ENCODE measurements at places on chromosomes 13 and 19.

- DNase-seq: no peak
Observed at GRCh38 chr19:35328851-35329285, at the start of gene CD22. Gene CD22, plus strand, starts transcription at chr19:35329187. Its CDS starts 2,854 bp downstream, at chr19:35332041.

DNA sequence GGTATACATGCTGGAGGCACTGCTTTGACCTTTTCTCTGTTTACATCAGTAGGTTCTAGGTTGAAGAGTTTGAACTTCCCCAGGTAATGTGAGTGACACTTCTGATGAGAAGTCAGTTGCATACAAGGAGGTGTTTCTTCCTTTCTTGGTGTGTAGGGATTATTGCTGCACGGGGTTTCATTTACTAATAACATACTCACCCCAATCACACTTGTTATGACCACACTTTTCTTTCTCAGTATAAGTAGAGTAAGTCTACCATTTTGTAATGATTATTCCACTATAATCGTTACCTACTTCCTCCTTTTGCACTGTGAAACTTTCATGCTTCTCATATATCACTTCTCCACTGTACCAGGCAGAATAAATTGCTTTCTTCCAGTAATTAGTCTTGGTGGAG lies 138.0 kb downstream of the TNFSF13B start:
- DNase-seq: no peak

DNA sequence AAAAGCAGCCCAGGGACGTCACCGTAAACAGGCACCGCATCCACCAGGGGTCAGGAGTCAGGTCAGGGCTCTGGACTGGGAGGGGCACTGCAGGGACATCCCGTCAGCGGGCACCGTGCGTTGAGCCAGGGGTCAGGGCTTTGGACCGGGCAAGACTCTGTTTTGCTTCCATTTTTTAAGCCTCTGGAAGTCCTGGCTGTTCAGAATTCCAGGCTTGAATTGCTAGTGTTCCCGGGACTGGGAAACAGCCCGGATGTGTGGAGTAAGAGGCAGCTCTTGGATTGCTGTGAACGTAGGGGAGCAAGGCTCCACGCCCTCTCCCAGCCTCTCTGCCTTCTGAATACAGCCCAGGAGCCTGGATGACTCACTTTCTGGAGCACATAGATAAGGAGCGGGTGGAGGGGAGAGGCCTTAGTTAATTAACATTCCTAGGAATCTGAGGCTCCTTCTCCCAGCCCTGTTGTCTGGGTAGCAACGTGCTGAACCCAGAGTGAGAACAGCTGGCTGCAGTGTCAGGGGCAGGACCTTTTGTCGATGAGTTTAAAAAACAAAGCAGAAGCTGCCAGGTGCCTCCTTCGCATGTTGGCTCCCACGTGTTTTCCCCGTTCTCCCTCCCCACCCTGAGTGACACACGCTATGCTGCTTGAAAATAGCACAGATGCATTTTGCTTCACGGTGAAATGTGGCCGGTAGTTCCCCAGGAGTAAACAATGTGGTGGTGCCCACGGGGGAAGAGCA lies 21.9 kb downstream of the ATP11A start:
- DNase-seq: no peak

DNA sequence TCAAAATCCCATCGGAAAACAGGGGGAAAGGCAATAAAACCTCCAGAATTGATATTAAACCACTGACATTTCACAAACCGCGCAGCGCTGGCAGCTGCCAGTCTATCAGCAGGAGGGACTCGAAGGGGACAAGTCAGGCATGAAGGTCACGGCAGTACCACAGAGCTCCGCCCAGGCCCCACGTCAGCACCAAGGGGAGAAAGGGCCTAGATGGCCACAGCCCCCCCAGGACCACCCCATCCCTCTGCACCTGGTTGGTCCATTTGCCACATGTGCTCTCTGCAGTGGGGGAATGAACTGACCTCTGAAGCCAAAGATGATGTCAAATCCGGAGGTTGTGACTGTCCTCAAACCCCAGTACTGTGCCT lies 9.5 kb upstream of the VSTM2B start:
- no peak for DNase-seq

GRCh38 chr13:95212983-95213850 lies 88.0 kb downstream of the ABCC4 start:
- no peak for DNase-seq

- DNase-seq: no peak
Observed at GRCh38 chr13:41286370-41286769, 23.0 kb upstream of the MTRF1 start.

GRCh38 chr13:114005206-114005724 lies 31.4 kb upstream of the C13orf46 start:
- no peak for DNase-seq

DNA sequence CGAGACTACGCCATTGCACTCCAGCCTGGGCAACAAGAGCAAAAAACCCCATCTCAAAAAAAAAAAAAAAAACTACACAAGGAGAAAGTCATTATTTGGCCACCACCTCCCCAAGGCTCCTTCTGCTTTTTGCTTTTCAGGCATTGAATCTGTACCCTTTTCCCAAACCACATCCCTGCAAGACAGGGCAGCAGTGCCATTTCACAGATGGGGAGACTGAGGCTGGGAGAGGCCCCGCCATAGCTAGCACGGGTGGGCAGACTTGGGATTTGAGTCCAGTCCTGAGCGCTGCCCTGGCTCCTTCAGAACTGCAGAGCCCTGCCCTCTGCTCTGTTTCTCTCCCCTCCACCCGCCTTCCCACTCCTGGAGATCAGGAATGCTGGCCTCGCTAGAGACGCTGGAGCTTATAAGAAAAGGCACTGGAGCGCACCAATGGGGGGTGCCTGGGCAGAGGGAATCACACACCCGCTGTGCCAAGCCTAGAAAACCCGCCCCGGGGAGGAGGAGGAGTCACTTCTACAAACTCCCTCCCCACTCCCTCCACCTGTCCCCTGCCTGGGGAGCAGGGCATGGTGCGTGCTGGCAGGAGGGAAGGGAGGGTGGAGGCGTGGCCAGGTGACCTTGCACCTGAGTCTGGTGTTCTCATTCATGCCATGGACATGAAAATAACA lies 17.6 kb downstream of the TJP3 start:
- no peak for DNase-seq

GRCh38 chr19:51724543-51724942 lies 752 bp upstream of the HAS1 start:
- no peak for DNase-seq

- DNase-seq: no peak
Observed at GRCh38 chr13:91946498-91947070, 548.2 kb downstream of the GPC5 start.

DNA sequence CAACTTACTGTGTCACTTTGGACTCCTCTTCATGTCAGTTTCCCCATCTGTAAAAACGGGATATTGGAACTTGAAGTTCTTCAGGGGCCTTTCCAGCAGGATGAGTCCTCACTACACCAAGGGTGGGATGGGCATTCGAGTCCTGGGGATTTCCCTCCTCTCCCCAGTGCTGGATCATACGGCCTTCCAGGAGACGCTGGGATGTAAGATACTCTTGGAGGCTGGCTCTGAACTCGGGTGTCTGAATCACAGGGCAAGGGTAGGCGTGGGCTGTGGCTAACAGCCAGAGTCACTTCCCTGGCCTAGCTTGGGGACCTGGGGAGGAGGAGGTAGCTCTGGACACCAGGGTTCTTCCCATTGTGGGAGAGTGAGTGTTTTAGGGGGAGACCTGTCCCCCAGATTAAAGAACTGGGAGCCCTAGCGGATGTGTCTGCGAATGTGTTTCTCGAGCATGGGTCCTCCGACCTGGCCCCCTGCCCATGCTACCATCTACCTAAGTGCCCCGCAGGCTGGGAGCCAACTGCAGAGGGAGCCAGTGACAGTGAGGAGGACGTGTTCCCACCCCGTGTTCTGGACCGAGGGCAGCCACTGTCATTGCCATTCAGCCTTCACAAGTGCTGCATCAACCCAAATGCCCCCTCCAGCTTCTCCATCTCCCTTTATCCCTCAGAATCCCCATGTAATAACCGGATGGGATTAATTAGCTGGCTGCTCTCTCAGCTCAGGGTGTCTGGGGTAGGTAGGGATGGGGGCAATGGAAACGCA lies 2.4 kb upstream of the CYTH2 start:
- DNase-seq: no peak

DNA sequence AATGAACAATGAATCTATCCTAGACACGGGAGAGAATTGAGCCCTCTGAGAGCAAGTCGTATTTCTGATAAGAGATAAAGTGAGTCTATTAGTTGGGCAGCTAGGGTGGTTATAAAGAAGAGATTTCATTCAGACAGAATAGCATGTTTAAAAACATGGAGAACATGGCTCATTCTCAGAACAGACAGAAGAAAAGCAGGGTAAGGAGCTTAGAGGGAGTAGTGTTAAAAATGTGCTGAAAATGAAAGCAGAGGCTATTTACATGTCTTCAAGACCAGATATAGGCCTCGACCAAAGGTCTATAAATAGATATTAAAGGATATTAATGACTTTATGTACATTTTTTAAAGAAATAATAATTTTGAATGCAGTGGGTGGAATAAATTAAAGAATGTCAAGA lies 149.5 kb downstream of the SLITRK1 start:
- no peak for DNase-seq

DNA sequence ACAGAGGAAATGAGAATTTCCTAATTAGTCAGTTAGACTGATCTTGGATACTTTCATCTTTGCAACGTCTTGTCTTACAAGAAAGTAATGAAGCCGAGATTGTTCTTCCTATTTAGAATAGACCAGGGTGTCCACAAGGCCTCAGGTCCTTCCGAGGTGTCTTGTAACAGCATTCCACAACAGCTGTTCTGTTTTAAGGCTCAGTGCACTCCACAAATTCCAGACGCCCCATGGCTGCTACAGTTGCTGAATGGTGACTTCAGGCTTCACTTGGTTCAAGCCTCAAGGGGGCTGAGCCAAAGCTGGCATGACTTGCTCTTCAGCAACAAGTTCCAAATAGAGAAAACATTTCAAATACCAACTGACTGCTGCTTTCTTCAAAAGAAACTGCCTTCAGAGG lies 143.4 kb downstream of the SHISA2 start:
- no peak for DNase-seq

DNA sequence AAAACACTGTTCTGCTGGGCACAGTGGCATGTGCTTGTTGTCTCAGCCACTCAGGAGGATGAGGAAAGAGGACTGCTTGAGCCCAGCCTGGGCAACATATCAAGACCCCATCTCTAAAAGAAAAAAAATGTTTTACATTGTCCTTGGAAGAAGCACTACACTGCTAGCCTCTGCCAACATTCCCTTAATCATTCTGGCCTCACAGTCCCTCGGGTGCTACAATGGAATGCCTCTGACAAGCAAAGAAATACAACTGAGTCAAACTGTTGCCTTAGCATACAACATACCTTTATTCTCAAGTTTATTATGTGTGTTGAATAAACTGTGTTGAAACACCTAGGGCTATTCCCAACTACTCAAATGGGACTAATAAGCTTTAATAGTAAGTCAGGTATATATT lies 56.1 kb downstream of the PSPC1 start:
- DNase-seq: no peak

GRCh38 chr13:65670014-65670625 lies 1560.0 kb downstream of the PCDH9 start:
- no peak for DNase-seq

DNA sequence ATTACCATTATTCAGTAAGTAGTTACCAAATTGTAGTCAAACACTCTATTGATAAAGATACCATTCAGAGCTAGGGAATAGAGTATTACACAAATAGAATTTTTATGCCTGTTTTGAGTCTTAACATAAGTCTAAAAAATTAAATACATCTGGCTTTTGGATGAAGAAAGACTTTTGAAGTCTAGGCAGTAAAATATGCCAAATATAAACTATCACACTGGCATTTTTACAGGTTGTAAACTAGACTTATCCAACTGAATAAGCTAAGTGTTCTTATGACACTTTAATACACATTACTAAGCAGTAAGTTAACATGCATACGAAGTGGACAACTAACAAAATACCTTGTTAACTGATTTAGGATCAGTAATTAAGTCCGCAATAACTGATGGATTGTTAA lies 108.9 kb downstream of the MAB21L1 start:
- DNase-seq: no peak

- DNase-seq: no peak
Observed at GRCh38 chr13:79874396-79875360, 393.7 kb downstream of the NDFIP2 start.

GRCh38 chr13:95137096-95137495 lies 164.2 kb downstream of the ABCC4 start:
- DNase-seq: no peak

- no peak for DNase-seq
Observed at GRCh38 chr13:111482126-111482525, 161.7 kb downstream of the TEX29 start.

DNA sequence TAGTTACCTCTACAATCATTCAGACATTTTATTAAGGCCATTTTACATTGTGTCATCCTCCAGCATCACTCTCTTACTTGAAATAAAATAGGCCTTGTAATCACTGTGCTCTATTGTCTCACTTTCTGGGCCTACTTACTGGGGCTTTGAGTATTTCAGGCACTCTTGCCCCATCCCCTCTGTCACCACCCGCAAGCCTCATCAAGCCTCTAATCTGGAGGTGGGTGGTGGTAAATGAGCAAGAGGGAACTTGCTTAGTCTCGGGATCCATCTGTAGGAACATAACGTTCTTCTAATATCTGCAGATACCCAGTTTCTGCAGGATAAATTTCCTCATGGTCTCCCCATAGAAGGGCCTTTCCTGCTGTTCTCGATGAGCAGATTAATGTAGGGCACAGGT lies 19.4 kb upstream of the GPR18 start:
- DNase-seq: no peak

- DNase-seq: no peak
Observed at GRCh38 chr13:101570410-101570809, 117.9 kb downstream of the ITGBL1 start.

- no peak for DNase-seq
Observed at GRCh38 chr19:50401605-50402450, 16.9 kb upstream of the SPIB start.

DNA sequence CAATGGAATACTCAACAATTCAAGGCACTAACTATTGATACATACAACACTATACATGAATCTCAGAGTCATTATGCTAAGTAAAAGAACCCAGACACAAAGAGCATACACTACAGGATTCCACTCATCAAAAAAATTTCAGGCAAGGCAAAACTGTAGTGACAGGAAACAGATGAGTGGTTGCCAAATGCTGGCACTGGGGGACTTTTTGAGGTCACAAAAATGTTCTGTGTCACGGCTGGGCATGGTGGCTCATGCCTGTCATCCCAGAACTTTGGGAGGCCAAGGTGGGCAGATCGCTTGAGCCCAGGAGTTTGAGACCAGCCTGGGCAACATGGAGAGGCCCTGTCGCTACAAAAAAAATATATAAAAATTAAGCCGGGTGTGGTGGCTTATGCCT lies 129.4 kb downstream of the KL start:
- DNase-seq: no peak

DNA sequence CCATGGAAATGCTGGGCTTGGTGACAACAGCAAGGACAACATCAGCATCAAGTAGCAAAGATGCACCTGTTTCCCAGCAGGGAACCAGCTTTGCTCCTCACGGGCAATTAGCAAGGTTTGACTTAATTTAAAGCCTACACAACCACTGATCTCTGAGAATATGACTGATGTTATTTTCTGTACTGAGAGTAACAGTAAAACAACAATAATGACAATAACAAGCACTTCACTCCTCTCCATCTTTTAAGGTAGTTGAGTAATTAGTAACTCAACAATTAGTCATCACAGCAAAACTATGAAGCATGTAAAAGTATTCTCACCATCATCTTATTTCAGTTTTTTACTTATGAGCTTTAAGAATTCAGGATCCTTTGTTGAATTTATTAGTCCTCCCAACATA lies 37.3 kb downstream of the ENOX1 start:
- no peak for DNase-seq

All from stimulated activated CD4-positive, alpha-beta T cell treated with anti-CD3 and anti-CD28 coated beads, Interleukin-2, amount 100 ng/mL, for 4 hours (primary cell).